ENCODE measurements at places on chromosomes 2 and 18.

DNA sequence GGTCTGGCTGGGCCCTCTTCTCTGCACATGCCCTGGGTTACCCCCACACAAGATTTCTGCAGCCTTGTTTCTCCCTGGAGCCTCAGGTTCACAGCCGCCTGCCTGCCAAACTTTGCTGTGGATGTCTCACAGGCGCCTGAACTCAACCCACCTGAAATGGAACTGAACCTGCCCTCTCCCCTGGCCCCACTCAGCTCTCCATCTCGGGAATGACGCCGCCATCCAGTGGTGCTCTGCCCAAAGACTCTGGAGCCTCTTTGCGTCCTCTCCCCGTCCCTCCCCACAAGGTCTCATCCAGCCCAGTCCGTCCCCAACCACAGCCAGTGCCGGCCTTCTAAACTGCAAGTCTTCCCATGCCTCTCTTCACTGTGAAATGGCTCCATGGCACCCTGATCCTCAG is 29.1 kb downstream of the EMX1 start:
- no peak for DNase-seq

- no peak for DNase-seq
Observed at GRCh38 chr2:49901202-49902065, 747.1 kb upstream of the FSHR start.

GRCh38 chr2:118902266-118903028 is 39.5 kb upstream of the MARCO start:
- no peak for DNase-seq

- DNase-seq: no peak
Observed at GRCh38 chr2:171394164-171394740, 39.5 kb downstream of the METTL8 start.

GRCh38 chr2:73896362-73897239 is 3.8 kb downstream of the ACTG2 start:
- peak; percentile 62 for DNase-seq

- no peak for DNase-seq
Observed at GRCh38 chr2:239329972-239330572, 70.7 kb downstream of the HDAC4 start.

- no peak for DNase-seq
Observed at GRCh38 chr2:3617198-3617890, 22.4 kb downstream of the COLEC11 start.

GRCh38 chr2:113376913-113377445 is 60.5 kb upstream of the ZNG1B start:
- no peak for DNase-seq
